ENCODE measurements at places on chromosomes 12 and 14. TPM values are rescaled to one million over a fixed set of nuclear protein-coding genes. Genes with fewer than 3 reads are reported as not detected.

The MYF6 gene
- total RNA-seq: not detected

The SOAT2 gene
- total RNA-seq: 0.71 TPM

The RNASE1 gene
- total RNA-seq: 10.7 TPM

The SLC25A47 gene
- not detected for total RNA-seq

The SERPINA3 gene
- total RNA-seq: 0.27 TPM

The MMP17 gene
- 7.4 TPM for total RNA-seq

The ADIPOR2 gene
- 53.7 TPM for total RNA-seq

The CISTR gene
- not detected for total RNA-seq

The TEX52 gene
- not detected for total RNA-seq

The LALBA gene
- total RNA-seq: not detected

The GALNT9 gene
- not detected for total RNA-seq

The LBHD2 gene
- not detected for total RNA-seq

The MAP3K9 gene
- total RNA-seq: 38.8 TPM

The PZP gene
- total RNA-seq: 0.20 TPM

The SLC8A3 gene
- 0.38 TPM for total RNA-seq

The PTPN6 gene
- 38.9 TPM for total RNA-seq

The TSPAN19 gene
- total RNA-seq: not detected

The CFAP54 gene
- 0.89 TPM for total RNA-seq

The COX6A1 gene
- 349 TPM for total RNA-seq

The PTCSC3 gene
- total RNA-seq: not detected

The KTN1 gene
- 239 TPM for total RNA-seq

The PCED1B gene
- total RNA-seq: 7.0 TPM

The KERA gene
- not detected for total RNA-seq

The ANG gene
- total RNA-seq: 2.6 TPM

The SLC41A2 gene
- 2.3 TPM for total RNA-seq

The DCAF11 gene
- 68.5 TPM for total RNA-seq

The GLIPR1L1 gene
- total RNA-seq: 1.3 TPM

The IL31 gene
- not detected for total RNA-seq

The MSI1 gene
- total RNA-seq: 104 TPM

The OR4E2 gene
- not detected for total RNA-seq

The CYP27B1 gene
- 2.3 TPM for total RNA-seq

The GDF3 gene
- 0.72 TPM for total RNA-seq

The HPD gene
- 0.95 TPM for total RNA-seq

The CCDC60 gene
- 0.73 TPM for total RNA-seq

The RNF31 gene
- 75.6 TPM for total RNA-seq

The EMP1 gene
- total RNA-seq: 0.58 TPM

The CABP1 gene
- 0.72 TPM for total RNA-seq

The BCL11B gene
- 4.6 TPM for total RNA-seq

The BHLHE41 gene
- 0.11 TPM for total RNA-seq

The PLEKHG3 gene
- total RNA-seq: 31.7 TPM

The KLHL33 gene
- 0.13 TPM for total RNA-seq
